ENCODE measurements at places on chromosomes 7 and 10. TPM values are rescaled to one million over a fixed set of nuclear protein-coding genes. Genes with fewer than 3 reads are reported as not detected.

Gene WAPL
- 22.2 TPM for total RNA-seq

Gene FOXI2
- not detected for total RNA-seq

Gene TAS2R5
- 0.10 TPM for total RNA-seq

Gene GDF2
- not detected for total RNA-seq

Gene IQCE
- total RNA-seq, result 26.0 TPM

Gene PNLIP
- total RNA-seq, result not detected

Gene DMTF1
- 19.1 TPM for total RNA-seq

Gene PEX1
- 8.5 TPM for total RNA-seq

Gene TMEM26
- total RNA-seq, result not detected

Gene PCDH15
- not detected for total RNA-seq

Gene VWA2
- total RNA-seq, result not detected

Gene SLC26A4
- 1.3 TPM for total RNA-seq

Gene DENND2A
- 0.15 TPM for total RNA-seq

Gene CYP26C1
- total RNA-seq, result 0.30 TPM

Gene FXYD4
- total RNA-seq, result not detected

Gene STEAP1
- total RNA-seq, result 27.2 TPM

Gene NME8
- total RNA-seq, result not detected

Gene FFAR4
- not detected for total RNA-seq

Gene AZGP1
- not detected for total RNA-seq

Gene LIPN
- not detected for total RNA-seq

Gene NODAL
- total RNA-seq, result not detected

Gene PROSER2
- 26.4 TPM for total RNA-seq

Gene SSC4D
- total RNA-seq, result 0.79 TPM

Gene NAMPT
- 200 TPM for total RNA-seq

Gene ABCC2
- total RNA-seq, result 0.07 TPM

Gene PARD3
- total RNA-seq, result 14.7 TPM

Gene PLEKHS1
- total RNA-seq, result not detected

Gene CYP2C19
- not detected for total RNA-seq

Gene HABP2
- total RNA-seq, result not detected

Gene CLDN4
- total RNA-seq, result 0.10 TPM

Gene MYO1G
- 0.25 TPM for total RNA-seq

Gene HMX2
- total RNA-seq, result not detected

Gene FRAT1
- 1.1 TPM for total RNA-seq

Gene ECHDC3
- total RNA-seq, result 20.0 TPM

Gene PLXDC2
- 1.1 TPM for total RNA-seq

Gene LIPJ
- total RNA-seq, result not detected

Gene CPN1
- not detected for total RNA-seq

Gene SAMD9L
- total RNA-seq, result 40.4 TPM

Gene GNAI1
- total RNA-seq, result 50.6 TPM
